NCI-H460 (cell line): ENCODE measurements at places on chromosomes 7 and 10.

DNA sequence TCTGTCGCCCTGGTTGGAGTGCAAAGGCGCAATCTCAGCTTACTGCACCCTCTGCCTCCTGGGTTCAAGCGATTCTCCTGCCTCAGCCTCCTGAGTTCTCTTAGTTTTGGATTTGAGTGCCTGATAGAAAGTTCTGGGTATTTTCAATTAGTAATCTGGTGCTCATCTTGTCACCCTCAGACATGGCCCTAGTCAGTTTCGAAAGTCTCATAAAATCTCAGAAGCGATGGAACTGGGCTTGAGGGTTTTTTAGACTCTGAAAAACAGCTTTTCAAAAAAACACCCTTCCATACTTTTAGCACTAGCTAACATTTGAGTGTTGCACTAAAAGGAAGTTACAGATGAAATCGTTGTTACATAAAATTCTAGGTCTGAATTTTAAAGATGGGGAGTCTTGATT lies 9.4 kb upstream of the PIP4K2A start:
- no peak for DNase-seq

GRCh38 chr7:36303202-36304098 lies 86.2 kb upstream of the ANLN start:
- peak; percentile 40 for DNase-seq

DNA sequence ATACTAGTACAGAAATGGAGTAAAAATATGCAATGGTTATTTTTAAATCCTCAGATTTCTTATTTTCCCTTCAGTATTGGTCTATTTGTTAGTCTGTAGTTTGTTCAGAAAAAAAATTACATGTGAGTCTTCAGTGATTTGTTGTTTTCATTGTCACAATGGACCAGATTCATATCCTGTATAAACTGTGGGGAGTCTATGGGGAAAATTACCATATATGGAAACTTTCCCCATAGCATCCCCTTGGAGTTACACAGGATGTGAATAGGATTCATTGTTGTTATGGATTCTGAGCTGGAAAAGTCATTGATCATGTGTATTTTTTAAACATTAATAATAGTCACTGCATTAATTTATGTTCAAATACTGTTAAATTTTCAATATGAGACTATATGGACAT lies 72.6 kb downstream of the ST7 start:
- no peak for DNase-seq

DNA sequence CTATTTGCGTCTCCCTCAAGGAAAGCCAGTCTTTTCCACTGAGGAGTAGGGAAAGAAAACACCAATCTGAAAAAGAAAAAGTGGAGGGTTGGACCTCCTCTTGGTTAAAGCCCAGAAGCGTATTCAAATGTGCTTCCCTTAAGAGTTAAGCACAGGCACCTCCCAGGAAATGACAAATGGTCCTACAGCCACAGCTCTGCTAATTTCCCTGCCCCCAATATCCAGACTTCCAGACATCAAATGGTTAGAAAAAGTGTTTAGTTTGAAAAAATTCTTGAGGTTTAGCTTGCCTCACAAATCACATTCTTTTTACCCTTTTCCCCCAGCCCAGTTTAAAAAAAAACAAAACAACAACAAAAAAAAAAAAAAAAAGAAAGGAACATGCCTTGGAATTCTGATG lies 19.0 kb upstream of the COL1A2 start:
- peak; percentile 29 for DNase-seq

GRCh38 chr7:149881328-149882247 lies 7.8 kb downstream of the ATP6V0E2 start:
- no peak for DNase-seq

- no peak for DNase-seq
Observed at GRCh38 chr7:155590215-155591018, 44.1 kb upstream of the CNPY1 start.

GRCh38 chr7:143410521-143411004 lies 1.9 kb upstream of the EPHA1 start:
- no peak for DNase-seq

DNA sequence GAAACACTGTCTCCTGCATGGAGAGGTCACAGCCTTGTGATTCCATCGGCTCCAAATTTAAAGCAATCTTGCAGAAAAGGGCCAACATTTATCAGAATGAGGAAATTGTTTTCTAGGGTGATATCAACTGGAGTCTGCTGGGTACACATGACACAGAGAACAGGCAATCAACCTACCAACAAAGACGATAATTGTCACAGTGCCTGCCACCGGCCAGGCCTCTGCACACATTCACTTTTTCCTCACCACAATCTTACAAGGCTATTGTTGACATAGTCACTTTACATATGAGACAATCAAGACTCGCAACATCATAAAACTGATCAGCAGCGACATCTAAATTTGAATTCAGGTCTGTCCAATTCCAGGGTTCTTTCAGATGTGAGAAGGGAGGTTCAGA lies 189.4 kb downstream of the KCNMA1 start:
- no peak for DNase-seq

GRCh38 chr10:7085147-7085912 lies 325.5 kb downstream of the SFMBT2 start:
- no peak for DNase-seq

GRCh38 chr7:71465741-71466189 lies 333.8 kb downstream of the GALNT17 start:
- no peak for DNase-seq

DNA sequence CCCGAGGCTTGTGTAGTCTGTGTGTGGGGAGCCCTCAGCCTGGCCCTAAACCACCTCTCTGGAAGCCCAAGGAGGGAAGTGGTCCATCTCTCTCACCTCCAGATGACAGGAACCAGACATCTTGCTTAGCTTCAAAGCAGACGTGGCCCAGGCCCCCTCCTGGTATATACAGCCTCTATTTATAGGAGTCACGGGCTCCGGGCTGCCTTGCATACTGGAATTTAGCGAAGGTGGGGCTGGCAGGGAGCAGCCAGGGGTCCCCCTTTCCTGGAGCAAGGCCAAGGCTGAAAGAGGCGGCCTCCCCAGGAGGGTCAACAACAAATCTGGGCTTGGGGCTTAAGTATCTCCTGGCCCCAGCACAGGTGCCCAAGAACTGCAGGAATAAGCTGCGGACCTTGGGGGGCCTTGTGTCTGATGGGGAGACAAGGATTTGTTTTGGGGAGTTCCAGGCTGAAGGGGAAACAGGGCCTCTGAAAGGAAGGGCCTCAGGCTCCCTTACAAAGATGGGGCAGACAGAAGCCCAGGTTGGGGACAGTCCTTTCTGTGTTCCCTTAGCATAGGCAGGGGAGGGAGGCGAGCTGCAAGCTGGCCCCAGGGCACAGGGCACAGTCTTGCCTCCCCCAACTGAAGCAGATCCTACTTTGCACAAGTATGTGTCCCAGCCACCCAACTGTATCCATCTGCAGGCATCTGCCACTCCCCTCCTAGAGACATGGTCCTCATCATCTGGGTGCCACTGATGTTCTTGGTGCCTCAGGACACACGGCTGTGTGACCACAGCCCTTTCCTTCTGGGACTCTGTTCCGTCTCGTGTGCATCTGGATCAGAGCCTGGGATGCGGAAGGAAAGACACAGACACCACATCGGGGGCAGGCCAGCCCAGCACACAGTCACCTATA lies 11.9 kb downstream of the ZCCHC24 start:
- DNase-seq = no peak

DNA sequence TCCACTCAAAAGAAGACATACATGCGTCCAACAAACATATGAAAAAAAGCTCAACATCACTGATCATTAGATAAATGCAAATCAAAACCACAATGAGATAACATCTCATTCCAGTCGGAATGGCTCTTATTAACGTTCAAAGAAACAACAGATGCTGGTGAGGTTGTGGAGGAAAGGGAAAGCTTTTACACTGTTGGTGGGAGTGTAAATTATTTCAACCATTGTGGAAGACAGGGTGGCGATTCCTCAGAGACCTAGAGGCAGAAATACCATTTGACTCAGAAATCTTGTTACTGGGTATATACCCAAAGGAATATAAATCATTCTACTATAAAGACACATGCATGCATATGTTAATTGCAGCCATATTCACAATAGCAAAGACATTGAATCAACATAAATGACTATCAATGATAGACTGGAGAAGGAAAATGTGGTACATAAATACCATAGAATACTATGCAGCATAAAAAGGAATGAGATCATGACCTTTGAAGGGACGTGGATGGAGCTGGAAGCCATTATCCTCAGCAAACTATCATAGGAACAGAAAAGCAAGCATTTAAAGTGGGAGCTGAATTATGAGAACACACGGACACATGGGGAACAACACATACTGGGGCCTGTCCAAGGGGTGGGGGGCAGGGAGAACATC lies 28.4 kb downstream of the PCDH15 start:
- no peak for DNase-seq

DNA sequence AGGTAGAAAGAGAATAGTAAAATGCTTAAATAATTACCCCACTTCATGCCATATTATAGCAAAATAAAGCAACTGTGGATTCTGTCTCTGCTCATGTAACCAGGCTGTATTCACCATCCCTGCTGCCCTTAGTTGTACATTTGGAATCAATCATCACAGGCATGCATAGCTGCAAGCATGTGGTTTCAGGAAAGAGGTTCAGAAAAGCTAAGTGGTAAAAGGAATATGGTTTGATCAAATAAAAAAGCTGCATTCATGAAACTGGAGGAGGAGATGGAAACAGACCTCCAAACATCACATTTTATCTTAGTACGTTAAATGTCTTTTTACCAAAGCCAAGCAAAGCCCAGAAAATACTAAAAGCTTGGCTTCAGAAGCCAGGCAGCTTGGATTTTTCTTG lies 81.3 kb downstream of the ADAM22 start:
- DNase-seq = no peak

DNA sequence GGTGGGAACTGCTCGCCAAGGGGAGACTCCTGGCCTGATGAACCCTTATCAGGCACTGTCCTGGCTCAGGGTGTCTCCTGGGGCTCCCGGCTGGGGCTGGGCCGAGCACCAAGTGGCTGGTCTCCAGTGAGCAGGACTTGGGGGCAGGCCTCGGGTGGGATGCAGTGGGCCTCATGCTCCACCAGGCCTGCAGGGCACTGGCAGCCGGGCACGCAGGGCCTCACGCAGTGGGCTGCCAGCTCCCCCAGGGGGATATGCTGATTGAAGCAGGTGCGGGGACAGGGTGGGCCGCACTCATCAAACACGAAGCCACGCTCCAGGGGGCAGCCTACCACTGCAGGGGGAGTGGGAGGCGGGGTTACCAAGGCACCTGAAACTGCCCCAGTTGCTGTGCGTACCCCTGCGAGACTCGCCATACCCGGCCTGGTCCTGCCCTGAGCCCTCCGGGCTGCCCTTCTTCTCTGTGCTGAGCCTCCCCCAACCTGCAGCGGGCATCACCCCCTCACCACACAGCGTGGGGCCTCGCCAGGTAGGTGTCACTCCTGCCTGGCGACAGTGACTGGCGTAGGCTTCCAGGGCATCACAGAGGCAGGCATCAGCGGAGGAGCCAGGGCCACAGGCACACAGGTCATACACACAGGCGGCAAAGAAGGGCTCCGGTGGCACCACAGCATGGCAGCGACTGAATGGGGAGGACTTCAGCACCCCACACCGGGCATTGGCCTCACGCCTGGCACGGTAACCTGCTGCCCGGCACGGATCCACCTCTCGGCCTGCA lies 14.5 kb downstream of the ATP6V1F start:
- DNase-seq = no peak

DNA sequence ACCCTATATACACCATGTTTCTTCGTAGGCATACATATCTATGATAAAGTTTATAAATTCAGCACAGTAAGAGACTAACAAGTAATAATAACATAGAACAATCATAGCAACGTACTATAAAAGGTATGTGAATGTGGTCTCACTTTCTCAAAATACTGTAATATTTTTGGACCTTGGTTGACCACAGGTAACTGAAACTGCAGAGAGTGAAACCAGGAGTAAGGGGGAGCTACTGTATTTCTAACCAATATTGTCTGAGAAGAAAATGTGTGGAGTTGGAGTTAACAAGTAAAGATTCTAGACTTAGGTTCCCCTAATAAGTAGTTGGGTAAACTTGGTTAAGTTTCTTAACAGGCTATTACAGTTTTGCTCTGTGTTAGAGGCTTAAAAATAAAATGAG lies 72.1 kb downstream of the GNAI1 start:
- no peak for DNase-seq

- DNase-seq = no peak
Observed at GRCh38 chr10:82942286-82943099, 1067.5 kb downstream of the NRG3 start.

- DNase-seq = peak; percentile 41
Observed at GRCh38 chr7:54841772-54842697, 83.0 kb upstream of the SEC61G start.

- DNase-seq = no peak
Observed at GRCh38 chr7:131606346-131607290, 50.2 kb upstream of the PODXL start.

DNA sequence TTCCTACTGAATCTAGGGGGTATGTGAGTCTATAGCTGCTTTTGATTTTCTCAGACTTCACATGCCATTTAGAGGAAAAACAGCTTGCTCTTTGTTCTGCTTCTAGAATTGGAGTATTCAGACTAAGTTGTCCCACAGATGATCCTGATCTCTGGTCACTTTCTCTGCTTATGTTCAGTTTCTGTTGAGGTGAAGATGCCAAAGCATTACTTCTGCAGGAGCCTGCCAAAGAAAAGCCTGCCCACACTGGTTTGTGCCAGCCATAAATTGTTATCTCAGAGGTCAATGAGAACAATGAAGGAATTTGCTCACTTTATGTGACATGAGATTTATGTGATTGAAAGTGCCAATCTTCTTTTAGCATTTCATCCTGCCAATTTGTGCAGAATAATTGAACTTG lies 163.6 kb downstream of the CDK14 start:
- DNase-seq = no peak

DNA sequence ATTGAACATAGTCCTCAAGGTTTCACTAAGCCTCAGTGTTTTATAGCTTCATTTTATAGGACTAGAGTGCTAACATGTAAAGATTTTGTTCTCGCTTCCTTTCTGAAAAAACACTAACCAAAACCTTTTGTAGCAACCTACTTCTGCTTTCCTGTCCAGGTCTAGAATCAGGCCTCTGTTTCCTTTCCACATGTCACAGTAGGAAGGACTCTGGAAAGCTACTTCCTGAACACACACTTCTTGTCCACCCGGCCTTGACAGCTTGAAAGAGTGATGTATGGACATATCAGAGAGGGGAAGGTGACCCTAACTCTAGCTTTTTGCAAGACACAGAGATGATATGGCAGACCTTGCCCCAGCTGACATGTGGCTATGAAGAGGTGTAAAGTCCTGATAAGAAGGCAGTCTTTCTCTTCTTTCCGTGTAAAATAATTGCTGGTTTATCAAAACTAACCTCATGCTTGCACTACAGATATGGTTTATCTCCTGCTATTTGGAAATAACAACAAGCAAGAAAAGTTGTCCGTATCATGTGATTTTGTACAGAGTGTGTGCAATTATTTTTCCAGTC lies 175.4 kb downstream of the SKAP2 start:
- no peak for DNase-seq

DNA sequence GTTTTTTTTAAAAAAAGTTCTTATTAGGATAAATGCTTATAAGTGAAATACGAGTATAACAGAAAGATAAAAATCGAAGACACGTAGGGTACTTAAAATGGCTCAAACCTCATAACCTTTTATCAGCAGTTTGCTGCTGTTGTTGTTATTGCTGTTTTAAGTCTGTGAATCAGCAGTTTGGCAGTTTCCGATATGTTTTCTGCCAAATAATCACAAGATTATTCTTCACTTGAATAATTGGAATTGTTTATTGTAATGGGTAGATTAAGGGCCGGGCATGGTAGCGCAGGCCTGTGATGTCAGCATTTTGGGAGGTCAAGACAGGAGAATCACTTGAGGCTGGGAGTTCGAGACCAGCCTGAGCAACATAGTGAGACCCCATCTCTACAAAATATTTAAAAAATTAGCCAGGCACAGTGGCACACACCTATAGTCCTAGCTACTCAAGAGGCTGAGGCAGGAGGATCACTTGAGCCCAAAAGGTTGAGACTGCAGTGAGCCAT lies 177.6 kb downstream of the VTI1A start:
- no peak for DNase-seq
